Hindlimb muscle (tissue), 1 donor: ENCODE measurements at places on chromosomes 1 and 21.

- no peak for DNase-seq
Observed at GRCh38 chr1:63363014-63363413, 4.4 kb upstream of the ALG6 start.

DNA sequence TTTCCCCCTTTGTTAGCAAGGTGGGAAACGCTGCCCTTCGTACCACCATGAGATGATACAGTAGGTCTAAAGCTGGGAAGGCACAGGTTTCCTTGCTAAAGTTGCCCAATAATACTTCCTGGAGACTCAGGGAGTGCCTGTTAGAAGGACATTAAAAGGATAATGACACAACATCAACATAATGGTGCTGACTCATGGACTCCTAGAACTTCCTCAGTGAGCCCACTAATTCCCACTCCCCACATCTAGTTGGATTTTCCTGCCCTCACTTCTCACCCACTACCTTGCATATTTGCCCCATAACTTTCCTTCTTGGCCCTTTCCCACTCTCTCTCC is 17.5 kb downstream of the CFAP45 start:
- DNase-seq, result no peak

GRCh38 chr1:9670085-9670484 is 18.6 kb downstream of the PIK3CD start:
- DNase-seq, result no peak

- DNase-seq, result peak; percentile 15
Observed at GRCh38 chr1:46687093-46687659, 15.5 kb downstream of the TEX38 start.

DNA sequence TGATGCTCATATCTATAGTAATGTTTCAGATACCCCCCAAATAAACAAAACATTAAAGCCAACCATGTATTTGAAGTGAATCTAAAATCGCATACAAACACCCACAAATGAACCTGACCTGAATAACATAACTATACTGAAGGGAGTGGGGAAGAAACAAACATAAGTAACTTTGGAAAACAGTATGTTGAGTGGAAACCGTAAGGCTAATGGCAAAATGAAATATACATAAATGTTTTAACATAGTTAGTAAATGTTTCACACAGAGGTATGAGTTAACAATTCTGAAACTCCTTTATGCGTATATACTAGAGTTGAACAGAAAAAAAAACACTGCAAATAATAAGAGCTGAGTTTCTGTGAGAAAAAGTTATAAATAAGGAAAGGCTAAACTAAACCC is 125.6 kb downstream of the ACBD6 start:
- no peak for DNase-seq

DNA sequence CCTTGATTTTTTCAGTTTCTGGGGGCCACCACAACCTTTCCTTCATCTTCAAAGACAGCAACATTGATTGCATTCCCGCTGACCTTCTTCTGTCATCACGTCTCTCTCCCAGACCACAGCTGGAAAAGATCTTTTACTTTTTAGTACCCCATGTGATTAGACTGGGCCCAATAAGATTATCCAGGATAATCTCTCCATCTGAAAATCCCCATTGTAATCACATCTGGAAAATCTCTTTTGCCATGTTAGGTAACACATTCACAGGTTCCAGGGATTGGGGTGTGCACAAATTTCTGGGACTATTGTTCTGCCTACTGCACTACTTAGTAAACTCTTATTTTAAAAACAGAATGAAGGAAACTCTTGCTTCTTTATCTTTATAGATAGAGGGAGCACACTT is 47.1 kb upstream of the INSL5 start:
- no peak for DNase-seq

- DNase-seq, result no peak
Observed at GRCh38 chr1:115687744-115688143, 46.0 kb downstream of the VANGL1 start.

- no peak for DNase-seq
Observed at GRCh38 chr1:210159211-210159610, 73.4 kb upstream of the SERTAD4 start.

DNA sequence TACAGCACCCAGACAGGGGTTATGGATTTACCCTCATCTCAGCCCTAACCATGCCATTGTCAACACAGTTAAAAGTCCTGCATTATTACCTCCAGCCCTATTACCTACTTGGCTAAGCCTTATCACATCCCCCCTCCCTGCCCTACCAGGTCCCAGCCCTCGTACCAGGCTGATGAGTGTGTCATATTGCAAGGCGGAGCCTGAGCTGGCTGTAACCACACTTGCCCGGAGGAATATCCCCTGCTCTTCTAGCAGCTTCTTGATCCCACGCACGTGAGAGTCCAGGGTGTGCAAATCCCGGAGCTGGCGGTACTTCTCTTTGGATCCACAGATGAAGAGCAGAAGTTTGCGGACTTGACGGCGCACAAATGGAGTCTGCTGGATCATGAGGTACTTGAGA is 87.4 kb downstream of the UBR4 start:
- no peak for DNase-seq

GRCh38 chr21:45698493-45699184 is 55.1 kb downstream of the PCBP3 start:
- peak; percentile 11 for DNase-seq

GRCh38 chr1:7460807-7461206 is 310.3 kb upstream of the VAMP3 start:
- DNase-seq, result no peak

- DNase-seq, result no peak
Observed at GRCh38 chr21:8989261-8989711, 1532.1 kb upstream of the TPTE start.
